ENCODE measurements at places on chromosomes 16 and 17. TPM values are rescaled to one million over a fixed set of nuclear protein-coding genes. Genes with fewer than 3 reads are reported as not detected.
A peak's percentile ranks its signal among the peaks of the same experiment; 100 is the strongest.

DNA sequence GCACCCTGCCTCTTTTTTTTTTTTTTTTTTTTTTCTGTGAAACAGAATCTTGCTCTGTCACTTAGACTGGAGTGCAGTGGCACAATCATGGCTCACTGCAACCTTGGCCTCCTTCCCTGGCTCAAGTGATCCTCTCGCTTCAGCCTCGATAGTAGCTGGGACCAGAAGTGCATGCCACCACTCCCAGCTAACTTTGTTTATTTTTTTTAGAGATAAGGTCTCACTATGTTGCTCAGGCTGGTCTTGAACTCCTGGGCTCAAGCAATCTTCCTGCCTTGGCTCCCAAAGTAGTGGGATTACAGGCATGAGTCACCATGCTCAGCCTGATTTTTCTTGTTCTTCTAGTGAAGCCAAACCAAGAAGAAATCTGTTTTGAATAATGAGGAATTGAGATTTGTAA, 25.0 kb downstream of the CDK12 start:
- peak; percentile 34 for DNase-seq

DNA sequence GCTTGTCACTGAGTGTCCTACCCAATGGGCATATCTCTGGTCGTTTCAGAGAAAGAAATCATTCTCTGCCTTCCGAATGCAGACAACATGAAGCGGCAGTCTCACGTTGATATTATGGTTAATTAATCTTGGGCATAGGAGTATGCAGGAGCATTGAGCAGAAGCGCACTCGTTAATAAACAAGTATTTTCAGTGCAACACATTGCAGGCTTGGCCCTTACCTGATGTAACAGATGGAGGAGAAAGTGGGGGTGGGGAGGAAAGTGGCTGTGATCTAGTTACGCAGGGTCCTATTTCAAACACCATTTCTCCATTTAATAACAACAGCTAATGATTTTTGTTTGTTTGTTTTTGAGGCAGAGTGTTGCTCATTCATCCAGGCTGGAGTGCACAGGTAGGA, 414.0 kb upstream of the RBFOX1 start:
- no peak for DNase-seq

OR4D1 gene
- not detected for total RNA-seq

GRCh38 chr17:77924757-77925336, 33.7 kb upstream of the TNRC6C start:
- DNase-seq = peak; percentile 12

- DNase-seq = no peak
These were observed 821 bp upstream of the GFAP start for GRCh38 chr17:44915862-44916780.

NPIPB2 gene
- 15.7 TPM for total RNA-seq

GRCh38 chr17:44831371-44831770, 1.3 kb upstream of the GJC1 start:
- DNase-seq = no peak
